ENCODE measurements at places on chromosomes 1 and 21. TPM values are rescaled to one million over a fixed set of nuclear protein-coding genes. Genes with fewer than 3 reads are reported as not detected.

Gene LDLRAP1
- 159 TPM for total RNA-seq

- DNase-seq, result no peak
These were observed 23.2 kb downstream of the AVPR1B start for GRCh38 chr1:206094024-206094423.

DNA sequence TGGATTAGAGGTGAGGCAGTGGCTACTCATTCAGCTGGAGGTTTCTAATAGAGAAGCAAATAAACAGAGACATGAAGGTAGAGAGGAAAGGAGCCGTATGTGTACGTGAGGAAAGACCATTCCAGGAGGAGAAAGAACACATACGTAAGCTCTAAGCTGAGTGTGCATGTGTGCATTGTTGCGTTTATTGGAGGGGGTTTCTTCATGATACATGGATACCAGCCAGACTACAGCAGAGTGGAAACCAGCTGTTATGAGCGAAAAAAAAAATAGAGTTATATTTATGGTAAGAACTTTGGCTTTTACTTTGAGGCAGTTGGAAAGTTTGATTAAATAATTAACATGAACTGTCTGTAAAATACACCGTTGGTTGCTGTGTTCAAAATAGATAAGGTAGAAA is 173.4 kb upstream of the RGS18 start:
- no peak for DNase-seq

Gene CD34
- total RNA-seq, result 0.69 TPM

Gene CYP4A11
- not detected for total RNA-seq

Gene LAMB3
- 2.3 TPM for total RNA-seq

DNA sequence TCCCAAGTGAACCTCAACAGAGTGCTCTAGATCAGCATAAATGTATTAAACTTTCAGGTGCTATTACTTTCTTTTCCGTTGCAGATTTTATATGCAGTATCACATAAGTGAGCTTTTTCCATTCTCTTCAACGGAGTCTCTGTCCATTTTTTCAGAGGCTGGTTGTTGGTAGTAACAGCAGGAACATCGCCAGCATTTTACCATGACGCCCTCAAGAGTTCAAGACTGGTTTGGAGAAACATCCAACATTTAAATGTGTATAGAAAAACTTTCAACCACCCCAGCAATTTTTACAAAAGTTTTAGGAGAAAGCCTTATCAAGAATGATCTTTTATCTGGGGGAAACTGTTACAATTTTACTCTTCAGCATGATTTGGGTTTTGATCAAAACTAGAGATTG is 117.0 kb downstream of the TGFB2 start:
- no peak for DNase-seq

DNA sequence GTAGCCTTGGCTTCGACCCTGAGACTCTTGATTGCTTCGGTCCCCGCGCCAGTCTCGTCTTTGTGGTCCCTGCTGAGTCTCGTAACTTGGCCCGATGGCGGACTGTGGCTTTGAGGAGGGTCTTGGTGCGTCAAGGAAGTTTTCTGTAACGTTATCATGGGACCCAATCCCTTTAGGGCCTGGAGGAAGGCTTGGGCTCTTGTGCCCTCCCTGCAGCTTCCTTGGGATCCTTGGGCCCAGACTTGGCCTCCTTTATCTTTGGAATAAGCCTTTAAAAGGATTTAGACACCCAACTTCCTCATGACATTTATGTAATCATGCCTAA is 371 bp downstream of the ZMPSTE24 start:
- DNase-seq, result no peak

DNA sequence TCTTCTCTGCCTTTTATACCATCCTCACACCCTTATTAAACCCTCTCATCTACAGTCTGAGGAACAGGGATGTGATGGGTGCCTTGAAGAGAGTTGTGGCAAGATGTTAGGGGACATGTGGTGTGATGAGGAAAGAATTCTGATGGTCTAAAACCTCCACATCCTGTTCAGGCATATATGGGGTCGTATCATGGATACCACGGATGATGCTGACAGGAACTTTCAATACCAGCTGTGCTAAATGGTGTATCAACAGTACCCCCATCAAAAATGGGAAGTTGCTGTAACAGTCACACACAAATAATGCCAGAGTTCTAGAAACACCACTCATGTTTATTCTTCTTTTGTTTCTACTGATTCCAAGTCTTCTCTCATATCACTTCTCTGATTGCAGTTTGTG is 12.9 kb downstream of the OR2T6 start:
- DNase-seq, result no peak

Gene C2CD4D
- total RNA-seq, result not detected

Gene GPR3
- 0.93 TPM for total RNA-seq

GRCh38 chr21:37527716-37528115 is 161.1 kb downstream of the DYRK1A start:
- DNase-seq, result no peak

- no peak for DNase-seq
These were observed 23.5 kb downstream of the SMYD3 start for GRCh38 chr1:246483569-246483933.

Gene CYP4X1
- not detected for total RNA-seq
